NCI-H1092 treated with DMSO at 0.1 percent for 48 hours (cell line): ENCODE measurements at places on chromosomes 7 and 10.

GRCh38 chr7:30913821-30914515 is 2.3 kb downstream of the AQP1 start:
- DNase-seq = no peak

DNA sequence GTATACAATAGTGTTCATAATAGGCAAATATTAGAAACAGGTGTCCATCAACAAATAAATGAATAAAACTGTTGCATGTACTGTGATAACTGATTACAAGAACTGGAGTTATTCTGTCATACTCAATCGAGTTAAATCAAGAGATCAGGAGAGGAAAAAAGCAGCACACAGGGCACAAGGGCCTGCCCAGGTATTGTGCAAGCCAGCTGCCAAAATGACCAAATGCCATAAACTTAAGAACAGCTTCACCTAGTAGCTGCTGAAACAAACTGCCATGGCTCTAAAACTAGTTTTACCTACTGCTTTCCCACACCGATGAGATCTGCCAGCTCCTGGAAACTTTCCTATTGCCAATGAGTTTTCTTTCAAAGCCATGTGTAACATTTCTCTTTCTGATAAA is 12.2 kb downstream of the GSAP start:
- no peak for DNase-seq

DNA sequence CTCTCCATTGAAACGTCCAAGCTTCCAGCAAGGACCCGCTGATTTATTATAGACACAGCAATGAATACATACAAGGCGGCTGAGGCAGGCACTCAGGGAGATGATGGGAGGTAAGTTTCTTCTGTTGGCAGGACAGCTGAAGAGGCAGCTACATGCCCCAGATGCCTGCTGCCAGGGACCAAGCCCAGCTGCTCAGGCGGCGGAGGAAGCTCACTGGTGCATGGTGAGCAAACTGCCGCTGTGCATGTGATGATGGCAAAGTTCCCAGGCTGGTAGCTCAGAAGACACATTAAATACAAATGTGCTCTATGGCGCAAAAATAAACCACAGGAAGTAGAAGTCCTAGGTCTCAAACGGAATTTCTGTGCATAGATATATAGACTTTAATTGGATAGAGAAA is 2.3 kb downstream of the DNTT start:
- peak; percentile 87 for DNase-seq

GRCh38 chr7:102866535-102867215 is 46.1 kb upstream of the LRRC17 start:
- no peak for DNase-seq

DNA sequence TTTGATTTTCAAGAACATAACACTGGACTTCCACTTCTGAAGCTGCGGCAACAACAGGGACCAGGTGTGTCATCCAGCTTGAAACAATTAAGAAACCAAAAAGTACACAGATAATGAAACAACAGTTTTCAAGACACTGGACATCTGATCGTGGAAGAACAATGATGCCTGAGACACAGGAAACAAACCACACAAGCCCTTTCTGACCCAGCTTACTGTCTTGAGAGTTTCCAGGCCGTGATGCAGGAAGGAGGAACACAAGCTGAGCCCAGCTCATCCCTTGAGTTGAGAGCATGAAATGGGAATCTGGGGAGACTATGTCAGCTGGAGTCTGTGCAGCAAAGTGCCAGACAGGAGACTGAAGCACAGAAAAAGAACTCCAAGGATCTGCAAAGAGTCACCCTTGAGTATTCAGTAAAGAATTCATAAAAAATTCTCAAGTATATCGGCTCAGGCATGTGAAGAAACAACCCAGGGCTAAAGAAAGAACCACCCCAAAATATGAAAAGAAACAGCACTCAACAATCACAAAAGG is 91.6 kb downstream of the RNF32 start:
- no peak for DNase-seq

- DNase-seq = peak; percentile 34
Measured at GRCh38 chr10:77405771-77406241, 231.8 kb downstream of the KCNMA1 start.

DNA sequence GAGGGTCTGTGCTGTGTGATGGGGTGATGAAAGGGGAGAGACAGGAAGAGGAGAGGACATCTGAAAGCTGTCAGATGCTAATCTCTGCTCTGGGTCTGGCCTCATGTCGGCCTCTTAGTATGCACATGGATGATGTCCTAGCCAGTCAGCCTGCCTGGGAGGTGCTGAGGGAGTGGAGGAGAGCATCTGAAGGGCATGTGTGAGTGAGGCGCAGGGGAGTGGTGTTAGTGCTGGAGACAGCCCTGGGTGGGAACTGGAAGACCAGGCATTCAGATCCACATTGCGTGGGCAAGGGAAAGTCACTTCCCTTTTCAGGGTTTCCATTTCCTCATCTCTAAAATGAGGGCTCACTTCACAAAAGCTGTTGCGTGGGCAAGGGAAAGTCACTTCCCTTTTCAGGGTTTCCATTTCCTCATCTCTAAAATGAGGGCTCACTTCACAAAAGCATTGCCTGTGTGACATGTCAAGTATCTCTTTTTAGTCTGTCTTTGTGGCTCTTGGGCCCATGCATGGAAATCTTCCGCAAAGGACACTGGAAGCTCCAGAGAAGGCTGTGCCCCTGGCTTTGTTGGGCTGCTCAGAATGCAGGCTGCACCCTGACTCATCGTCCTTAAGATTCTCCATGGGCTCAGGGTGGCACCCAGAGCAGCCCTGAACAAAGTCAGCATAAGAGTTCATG is 10.0 kb downstream of the SFTPD start:
- DNase-seq = no peak

GRCh38 chr7:127798023-127798422 is 146.0 kb downstream of the SND1 start:
- no peak for DNase-seq

DNA sequence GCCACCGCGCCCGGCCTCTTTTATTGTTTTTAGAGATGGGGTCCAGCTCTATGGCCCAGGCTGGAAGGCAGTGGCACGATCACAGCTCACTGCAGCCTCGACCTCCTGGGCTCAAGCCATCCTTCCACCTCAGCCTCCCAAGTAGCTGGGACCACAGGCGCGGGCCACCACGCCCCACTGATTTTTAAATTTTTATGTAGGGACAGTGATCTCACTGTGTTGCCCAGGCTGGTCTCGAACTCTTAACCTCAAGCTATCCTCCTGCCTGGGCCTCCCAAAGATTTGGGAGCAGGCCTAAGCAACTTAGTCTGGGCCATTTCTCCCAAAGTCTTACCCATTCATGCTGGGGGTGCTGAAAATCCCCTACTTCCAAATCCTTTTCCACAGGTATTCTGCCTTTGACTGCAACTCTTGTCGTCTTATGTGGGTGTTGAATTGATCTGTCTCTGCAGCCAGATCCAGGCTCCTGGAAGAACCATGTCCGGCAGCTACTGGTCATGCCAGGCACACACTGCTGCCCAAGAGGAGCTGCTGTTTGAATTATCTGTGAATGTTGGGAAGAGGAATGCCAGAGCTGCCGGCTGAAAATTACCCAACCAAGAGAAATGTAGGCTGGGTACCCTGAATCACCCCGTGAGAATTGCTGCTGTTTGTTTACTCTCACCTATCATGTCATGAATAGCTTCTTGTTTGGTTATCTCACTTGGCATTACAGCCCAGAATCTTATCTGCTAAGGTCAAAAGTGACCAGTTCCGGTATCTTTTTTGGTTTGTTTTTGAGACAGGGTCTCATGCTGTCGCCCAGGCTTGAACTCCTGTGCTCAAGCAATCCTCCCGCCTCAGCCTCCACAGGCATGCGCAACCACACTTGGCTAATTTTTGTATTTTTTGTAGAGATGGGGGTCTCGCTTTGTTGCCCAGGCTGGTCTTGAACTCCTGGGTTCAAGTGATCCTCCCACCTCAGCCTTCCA is 1.1 kb downstream of the ZDHHC4 start:
- no peak for DNase-seq

DNA sequence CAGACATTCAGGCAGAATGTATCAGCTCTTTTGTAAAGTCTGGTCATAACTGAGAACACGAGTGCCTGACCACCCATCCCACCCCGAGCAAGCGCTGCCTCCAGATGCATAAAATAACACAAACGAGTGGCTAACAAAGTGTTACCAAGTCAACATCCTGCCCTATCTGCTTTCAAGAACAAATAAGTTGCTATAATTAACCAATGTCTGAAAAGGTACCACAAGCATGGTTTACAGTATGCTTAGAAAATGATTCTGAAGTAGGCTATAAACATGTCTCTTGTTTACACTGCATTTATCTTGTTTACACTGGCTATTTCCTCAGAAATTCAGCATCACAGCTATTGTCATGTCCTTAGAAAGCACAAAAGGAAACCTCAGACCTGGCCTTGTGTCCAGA is 49.5 kb downstream of the PIK3AP1 start:
- DNase-seq = peak; percentile 73

GRCh38 chr10:124532106-124532641 is 70.6 kb downstream of the LHPP start:
- DNase-seq = no peak

DNA sequence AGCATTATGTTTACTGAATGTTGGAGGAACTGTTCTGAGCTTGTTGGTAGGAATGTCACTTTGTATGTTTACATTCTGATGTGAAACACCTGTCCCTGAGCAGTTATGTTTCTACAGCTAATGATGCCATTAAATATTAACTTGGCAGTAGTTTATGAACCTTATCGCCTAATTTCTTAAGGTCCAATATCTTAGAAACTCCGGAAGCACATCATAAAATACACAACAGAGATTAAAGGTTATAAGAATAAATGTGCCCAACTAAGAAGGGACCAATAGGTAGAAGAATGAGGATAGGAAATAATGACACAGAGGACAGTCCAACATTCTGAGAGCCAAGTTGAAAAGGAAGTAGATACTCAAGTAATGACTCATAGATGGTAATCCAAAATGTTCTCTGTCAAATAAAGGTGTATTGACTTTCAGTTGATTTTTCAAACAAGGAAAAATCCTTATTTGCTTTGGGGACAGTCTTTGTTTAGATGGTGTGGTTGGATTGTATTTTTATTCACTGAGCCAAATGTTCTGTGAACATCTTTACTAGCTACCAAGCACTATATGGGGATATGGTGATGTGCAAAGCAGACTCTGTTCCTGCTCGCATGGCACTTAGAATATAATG is 31.9 kb downstream of the LCOR start:
- DNase-seq = peak; percentile 30

DNA sequence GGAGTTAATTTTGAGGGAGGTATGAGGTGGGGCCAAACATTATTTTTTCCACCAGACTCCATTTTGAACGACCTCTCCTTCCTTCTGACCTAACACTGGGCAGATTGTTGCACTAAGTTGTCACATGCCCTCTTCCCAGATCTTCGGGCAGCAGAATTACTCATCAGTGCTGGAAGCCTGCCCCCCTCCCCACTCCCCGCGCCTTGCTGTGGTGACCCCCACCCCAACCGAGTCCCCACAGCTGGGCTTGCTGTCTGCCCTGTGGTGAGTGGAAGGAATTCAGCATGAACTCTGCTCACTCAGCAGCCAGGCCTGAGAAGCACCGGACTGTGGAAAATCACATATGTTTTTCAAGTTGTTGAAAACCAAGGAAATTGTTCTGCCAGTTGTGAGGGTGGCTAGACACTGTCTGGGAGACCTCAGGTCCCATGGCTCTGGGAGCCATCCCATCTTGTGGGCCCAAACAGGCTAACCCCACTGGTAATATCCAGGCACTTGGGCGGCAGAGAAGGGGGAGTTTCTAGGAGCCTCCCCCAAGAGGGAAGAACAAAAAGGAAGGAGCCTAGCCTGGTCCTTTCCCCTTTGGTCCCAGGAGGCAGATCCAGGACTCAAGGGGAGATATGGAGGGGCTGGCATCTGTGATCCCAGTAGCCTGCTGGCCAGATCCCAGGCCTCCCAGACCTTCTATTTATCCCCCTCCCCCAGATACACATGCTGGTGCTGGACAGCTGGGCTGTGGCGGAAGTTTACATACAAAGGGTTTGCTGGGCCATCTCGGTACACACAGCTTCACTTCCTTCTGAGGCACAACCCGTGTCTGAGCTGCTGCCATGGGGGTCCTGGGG is 3.5 kb upstream of the AEBP1 start:
- DNase-seq = no peak

DNA sequence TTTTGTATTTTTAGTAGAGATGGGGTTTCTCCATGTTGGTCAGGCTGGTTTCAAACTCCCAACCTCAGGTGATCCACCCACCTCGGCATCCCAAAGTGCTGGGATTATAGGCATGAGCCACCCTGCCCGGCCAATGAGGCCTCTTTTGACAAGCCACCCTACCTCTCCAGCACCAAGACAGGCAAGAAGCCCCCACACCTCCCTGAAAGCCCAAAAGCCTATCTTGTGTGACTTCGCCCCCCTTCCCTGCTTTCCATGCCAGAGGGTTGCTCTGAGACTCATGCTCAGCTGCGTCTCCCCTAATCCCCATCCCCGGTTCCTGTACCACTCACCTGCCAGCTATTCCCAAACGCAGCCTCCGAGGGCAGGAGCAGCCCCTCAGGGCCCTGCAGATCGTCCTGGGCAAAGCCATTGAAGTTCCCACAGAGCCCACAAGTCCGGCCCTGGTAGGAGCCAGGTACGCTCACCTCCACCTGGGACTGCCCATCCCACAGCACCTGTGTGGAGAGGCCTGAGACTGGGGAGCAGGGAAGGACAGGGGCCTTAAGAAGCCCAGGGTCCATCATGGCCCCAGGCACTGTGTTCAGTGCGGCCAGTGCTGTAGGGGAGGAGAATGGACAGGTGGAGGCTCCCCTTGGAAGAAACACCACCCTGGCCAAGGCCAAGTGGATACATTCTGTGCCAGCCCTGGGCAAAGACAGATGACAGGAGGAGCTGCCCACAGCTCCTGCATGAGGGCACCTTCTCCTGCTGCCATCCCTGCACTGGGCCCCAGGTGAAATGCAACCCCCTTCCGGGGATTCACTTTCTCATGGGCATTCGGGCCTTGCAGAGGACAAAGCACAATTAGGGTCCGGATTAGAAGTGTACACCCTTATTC is 15.8 kb downstream of the ATP6V1F start:
- no peak for DNase-seq

DNA sequence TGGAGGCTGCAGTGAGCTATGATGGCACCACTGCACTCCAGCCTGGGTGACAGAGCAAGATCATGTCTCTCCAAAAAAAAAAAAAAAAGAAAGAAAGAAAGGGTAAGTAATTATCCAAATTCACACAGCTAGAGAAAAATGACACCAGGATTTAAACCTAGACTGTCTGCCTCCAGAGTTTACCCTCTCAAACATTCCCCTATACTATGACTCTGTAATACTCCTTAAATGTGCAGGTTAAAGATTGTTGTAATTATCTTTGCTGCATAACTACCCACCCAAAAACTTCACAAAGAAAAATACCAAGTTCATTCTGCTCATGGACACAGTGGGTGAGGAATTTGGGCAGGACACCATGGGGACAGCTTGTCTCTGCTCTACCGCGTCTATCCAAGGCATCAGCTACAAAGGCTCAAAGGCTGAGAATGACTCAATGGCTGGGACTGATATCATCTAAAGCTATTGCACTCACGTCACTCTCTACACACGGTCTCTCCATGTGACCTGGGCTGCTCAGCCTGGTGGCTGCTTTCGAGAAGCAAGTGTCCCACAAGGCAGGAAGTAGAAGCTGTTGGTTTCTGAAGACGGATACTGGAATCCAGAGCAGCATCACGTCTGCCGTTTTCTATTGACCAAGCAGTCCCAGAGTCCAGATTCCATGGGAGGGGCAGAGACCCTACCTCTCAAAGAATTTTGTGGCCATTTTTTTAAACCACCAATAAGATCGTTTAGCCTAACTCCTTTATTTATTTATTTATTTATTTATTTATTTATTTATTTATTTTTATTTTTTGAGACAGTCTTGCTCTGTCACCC is 185.7 kb upstream of the AUTS2 start:
- no peak for DNase-seq

- no peak for DNase-seq
Measured at GRCh38 chr7:158472596-158472995, 115.0 kb downstream of the PTPRN2 start.
